Suprapubic skin (tissue), 4 donors: ENCODE measurements at places on chromosomes 7 and 10.
A peak's percentile ranks its signal among the peaks of the same experiment; 100 is the strongest.

- no peak for DNase-seq
These were observed 21.0 kb downstream of the PWWP2B start for GRCh38 chr10:132417957-132418441.

DNA sequence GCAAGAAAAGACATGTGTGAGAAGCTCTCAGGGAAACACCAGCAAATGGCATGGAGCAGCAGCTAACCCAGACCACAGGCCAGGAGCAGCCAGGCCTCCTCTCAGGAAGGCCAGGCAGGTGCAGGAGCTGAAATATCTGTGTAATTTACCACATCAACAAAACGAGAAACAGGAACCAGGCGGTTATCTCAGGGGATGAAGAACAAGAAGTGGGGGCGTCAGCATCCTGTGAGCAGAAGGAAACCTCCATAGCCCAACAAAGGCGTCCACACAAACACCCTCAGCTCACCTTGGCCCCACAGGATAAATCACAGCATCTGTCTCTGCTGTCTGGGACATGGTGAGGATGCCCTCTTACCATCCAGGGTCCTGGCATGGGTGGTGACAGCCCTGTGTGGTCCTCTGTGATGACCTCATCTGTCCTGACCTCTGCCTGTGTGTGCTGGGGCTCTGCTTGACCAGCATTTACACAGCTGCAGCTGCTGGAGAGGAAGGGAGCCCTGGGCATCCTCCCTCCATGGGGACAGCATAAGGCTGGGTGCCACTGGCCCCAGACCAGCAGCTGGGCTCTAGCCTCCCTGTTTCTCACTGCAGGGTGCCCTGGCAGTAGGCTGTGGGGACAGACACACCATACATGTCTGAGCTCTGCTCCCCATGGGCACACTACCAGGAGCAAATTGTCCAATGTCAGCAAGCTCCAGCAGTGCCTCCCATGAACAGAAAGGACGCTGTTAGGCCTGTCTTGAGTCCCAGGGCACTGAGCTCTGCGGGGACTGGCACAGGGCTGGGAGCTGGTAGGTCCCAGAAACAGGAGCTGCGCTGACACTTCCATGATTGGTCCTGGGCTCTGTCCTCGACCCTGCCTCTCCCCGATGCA lies 34.6 kb downstream of the ANXA8 start:
- DNase-seq, result no peak

- no peak for DNase-seq
These were observed 70.6 kb downstream of the KAT6B start for GRCh38 chr10:74896788-74897527.

DNA sequence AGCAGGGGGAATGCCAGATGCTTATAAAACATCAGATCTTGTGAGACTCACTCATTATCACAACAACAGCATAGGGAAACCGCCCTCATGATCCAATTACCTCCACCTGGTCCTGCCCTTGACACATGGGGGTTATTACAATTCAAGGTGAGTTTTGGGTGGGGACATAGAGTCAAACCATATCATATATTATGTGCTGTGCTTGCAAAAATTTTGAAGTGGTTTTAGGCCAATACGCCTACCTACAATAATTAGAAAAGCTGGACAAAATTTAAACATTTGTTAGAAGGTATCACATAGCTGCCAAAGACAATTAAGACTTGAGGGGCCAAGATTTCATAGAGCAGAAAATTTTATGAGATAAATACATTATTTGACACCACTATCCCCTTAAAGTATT lies 29.5 kb downstream of the NPSR1 start:
- DNase-seq, result no peak

- DNase-seq, result no peak
These were observed 225.0 kb downstream of the BUB3 start for GRCh38 chr10:123379156-123379555.

DNA sequence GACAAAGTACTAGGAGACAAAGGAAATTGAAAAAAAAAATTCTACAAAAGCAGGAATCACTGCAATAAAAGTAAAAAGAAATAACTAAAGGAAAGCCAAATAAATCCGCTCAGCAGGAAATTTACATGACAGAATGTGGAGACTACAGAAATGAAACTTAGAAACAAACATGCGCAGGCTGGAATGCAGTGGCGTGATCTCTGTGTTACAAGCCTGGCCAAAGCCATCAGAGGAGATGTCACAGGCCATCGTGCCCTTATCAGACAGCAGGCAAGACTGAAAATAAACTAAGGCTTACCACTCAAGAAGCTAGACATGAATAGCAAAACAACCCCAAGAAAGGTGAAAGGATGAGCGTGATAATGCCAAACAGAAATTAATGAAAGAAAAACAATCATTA lies 6.3 kb upstream of the CAMK2B start:
- DNase-seq, result no peak

DNA sequence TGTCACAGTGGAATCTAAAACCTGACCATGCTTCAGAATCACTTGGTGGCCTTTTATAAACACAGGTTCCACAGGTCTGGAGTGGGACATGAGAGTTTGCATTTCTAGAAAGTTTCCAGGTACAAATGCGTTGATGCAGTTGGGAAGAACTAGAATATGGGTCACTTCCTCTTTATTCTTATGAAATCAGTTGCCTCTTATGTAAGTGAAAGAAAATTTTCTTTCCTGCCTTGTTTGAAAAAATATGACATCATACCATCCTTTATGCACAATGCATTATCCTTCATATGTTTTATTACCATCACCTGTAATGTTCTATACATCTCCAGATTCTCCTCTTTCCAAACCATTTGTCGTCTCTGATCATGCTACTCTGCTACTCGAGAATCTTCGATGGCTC lies 44.0 kb downstream of the PLXNA4 start:
- no peak for DNase-seq

GRCh38 chr7:41451826-41452225 lies 251.1 kb downstream of the INHBA start:
- DNase-seq, result no peak

DNA sequence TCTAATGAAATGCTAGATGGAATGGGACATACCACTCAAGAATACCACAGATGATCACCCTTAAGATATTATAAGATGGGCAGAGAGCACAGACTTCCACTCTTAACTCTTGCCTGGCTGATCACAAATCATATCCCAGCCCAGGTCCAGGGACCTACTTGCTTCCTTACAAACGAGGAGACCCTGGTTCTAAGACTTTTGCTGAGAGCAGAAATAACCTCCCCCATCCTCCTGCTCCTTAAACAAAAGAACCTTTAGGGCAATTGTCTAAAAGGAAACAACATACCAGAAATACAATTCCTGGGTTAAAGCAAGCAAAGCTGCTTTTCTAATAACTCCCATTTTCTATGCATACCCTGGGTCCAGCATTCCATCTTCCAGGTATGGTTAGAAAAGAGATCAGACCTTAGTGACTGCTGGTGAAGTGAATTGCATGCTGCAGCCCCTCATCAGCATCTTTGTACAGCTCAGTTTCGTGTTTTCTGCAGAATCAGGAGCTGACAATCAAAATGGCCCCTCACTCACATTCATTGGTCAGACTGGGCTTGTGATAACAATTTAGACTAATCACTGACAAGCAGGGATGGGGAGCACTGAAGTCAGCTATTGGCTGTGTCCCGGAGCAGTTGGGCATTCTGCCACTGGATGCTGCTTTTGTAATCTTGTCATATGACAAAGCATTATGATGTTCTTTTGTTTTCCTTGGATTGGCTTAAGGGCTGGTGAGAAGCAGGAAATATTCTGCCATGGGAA lies 14.6 kb downstream of the IFIT3 start:
- DNase-seq, result peak; percentile 85

DNA sequence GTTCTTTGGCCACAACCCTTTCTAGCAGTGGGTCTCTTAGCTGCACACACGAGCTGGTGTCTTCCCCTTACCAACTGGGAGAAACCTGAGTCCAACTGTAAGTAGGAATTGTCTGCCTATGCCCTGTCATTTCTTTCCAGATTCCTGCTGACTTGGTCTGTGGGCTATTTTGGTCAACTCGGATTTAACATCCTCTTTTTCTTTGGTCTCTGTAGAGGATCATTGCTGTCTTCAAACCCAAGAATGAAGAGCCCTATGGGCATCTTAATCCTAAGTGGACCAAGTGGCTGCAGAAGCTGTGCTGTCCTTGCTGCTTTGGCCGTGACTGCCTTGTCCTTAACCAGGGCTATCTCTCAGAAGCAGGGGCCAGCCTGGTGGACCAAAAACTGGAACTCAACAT lies 10.3 kb downstream of the PI4K2A start:
- DNase-seq, result no peak

GRCh38 chr10:9451211-9451773 lies 1396.8 kb downstream of the GATA3 start:
- DNase-seq, result no peak

- no peak for DNase-seq
These were observed 748.4 kb upstream of the PHF14 start for GRCh38 chr7:10225275-10225674.

GRCh38 chr7:71766016-71766415 lies 634.1 kb downstream of the GALNT17 start:
- DNase-seq, result no peak

DNA sequence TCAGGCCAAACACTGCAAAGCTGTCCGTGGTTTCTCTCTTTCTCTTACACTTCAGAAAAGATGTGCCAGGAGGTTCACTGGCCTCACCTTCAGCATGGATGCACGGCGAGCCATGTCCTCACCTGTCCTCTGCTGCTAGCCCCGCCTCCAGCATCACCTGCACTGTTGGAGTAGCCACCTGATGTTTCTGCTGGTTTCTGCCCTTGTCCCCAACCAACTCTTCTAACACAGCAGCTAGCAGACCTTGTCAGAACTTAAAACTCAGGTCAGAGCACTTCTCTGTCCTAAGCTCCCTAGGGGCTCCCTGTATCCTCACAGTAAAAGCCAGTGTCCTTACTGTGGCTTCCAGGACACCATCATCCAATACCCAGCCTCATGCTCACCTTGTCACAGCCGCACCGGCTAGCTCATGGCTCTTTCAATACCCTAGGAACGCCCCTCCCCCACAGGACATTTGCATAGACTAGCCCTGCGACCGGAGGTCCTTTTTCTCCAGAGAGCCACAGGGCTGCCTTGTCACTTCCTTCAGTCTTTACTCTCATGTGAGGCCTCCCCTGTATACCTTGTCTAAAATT lies 15.2 kb downstream of the PALD1 start:
- DNase-seq, result no peak
